ENCODE measurements at places on chromosomes 3 and 15.
A peak's percentile ranks its signal among the peaks of the same experiment; 100 is the strongest.

DNA sequence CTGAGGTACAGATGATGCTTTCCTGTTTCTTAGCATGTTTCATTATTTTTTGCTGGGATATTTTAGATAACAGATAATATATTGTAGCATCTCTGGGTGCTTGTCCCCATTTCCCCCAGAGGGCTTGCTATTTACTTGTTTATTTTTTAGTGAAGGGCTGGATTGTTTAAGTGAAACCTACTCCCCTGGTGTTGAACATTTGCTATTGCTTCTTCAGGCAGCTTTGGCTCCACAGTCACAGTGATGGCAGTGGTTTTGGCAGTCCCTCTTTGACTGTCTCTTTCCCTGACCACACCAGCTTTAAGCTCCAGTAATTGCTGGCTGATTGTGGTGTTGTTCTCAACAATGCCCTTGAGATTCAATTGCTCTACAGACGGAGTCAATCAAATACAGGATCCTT, 128.9 kb downstream of the KLF13 start:
- no peak for DNase-seq

GRCh38 chr15:31278544-31279220, 48.0 kb upstream of the KLF13 start:
- no peak for DNase-seq

DNA sequence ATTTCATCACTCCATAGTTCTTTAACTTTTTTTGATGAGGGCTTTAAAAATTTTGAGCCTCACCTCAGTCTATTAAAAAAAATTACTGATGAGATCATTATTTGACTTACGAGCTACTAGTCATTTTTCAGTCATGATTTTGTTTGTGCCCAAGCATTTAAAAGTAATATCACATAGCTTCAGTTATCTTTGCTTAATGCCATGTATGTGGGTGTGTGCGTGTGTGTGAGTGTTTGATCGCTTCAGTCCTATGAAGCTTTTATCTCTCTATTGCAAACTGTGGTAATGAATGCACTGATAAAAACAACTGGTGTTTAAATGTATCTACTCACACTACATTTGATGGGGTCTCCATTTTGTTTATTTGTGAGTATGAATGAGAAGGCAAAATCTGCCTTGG, 49.8 kb downstream of the RSRC1 start:
- DNase-seq = no peak

DNA sequence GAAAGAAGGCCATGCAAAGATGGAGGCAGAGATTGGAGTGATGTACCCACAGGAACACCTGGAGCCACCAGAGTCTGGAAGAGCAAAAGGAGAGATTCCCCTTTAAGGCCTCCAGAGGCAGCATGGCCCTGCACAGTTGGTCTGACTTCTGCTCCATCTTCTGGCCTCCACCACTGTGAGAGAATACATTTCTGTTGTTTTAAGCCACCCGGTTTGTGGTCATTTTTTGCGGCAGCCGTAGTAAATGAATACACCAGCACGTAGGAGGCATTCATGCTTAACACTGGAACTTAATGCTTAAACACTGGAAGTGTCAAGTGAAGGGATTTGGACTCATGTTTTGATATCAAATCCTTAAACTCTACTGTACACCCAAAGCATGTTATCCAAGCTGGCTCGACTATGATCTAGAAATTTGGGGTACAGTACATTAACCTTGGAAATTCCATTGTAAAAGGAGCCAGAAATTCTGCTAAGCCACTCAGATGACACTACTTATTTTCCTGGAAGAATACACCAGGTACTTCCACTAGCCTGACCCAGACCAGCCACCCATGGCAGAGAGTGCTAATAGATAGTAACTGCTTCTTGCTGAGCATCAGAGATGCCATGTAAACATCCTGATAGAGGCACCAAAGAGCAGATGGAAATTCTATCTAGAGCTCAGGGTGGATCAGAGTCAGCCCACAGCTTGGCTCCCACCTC, 190.9 kb downstream of the ADAMTS9 start:
- DNase-seq = no peak

GRCh38 chr15:29704950-29705597, 117.2 kb downstream of the TJP1 start:
- no peak for DNase-seq

DNA sequence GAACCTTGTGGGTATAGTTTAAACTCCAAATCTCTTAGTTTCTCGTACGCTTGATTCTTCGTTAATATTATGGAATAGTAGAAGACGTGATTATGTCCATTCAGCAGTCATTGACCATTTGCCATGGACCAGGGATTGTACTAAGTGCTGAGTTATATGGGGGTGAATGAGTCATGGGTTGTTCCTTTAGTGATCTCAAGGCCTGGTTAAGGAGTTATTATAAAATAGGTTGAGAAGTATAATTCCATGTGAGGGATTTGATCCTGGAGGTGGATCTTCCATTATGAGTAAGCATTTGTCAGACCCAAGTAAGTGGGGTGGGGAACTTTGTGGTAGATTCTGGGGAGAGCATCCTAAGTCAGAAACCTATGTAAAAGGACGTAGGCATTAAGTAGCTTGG, 15.4 kb downstream of the NR2C2 start:
- DNase-seq = peak; percentile 26

GRCh38 chr15:65204236-65204930, 6.9 kb downstream of the CILP start:
- no peak for DNase-seq

All from fibroblast of skin of scalp (primary cell).